M059J (cell line): ENCODE measurements at places on chromosomes 1 and 21. TPM values are rescaled to one million over a fixed set of nuclear protein-coding genes. Genes with fewer than 3 reads are reported as not detected.

DNA sequence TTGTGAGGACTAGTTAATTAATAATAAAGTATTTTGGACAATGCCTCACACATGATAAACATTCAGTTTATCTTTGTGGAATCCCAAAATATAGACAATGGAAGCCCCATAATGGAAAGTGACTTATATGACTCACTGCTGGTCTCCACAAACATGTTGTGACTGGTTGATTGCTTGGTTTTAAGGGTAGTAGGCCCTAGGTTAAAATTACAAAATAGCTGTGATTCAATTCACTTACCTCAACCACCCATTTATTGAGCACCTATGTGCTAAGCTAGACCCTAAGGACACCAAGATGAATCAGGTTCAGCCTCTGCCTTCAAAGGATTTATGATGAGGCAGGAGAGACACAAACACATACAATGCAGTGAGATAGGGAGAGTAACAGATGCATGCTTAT, 42.4 kb downstream of the KANK4 start:
- peak; percentile 15 for DNase-seq

GRCh38 chr1:64039390-64039926, 164.0 kb upstream of the UBE2U start:
- DNase-seq = peak; percentile 99

DNA sequence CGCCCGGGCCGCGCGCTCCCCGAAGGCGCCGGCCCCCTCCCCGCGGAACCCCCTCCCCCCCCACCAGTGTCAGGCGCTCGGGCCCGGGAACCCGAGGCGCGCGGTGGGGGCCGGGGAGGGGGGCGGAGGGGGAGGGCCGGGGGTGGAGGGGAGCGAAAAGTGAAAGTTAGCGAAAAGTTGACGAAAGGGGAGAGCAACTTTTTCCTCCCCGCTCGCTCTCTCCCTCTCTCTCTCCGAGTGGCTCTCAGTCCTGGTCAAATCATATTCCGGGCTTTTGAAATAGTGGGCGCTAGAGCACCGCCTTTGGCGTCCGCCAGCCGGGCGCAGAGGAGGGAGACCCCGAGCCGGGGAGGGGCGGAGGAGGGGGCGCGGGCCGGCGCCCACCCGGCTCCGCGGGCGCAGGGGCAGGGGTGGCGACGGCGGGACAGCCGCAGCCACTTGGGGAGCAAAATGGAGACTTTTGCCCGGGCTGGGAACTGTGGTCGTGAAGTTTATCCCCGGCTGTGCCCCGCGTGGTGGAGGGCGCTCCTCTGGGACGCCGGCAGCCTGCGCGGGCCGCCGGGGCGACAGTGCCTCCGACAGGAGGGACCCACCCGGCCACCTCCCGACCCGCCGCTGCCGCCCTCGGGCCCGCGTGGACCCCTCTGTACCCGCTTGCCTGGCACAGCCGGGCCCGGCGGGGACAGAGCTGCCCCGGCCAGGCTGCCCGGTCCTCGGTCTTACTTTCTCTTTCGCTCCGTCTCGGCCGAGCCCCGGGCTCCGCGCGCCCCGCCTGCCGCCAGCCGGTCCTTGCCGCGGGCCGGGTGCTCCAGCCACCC, 697 bp downstream of the PRDM16 start:
- peak; percentile 52 for DNase-seq

The NBPF1 gene
- 16.4 and 34.9 TPM in 2 replicates for total RNA-seq

The MCOLN2 gene
- 7.7 and 9.6 TPM in 2 replicates for total RNA-seq

The TTC39A gene
- 0.67 and 2.0 TPM in 2 replicates for total RNA-seq
